ENCODE measurements at places on chromosomes 2 and 18. TPM values are rescaled to one million over a fixed set of nuclear protein-coding genes. Genes with fewer than 3 reads are reported as not detected.
A peak's percentile ranks its signal among the peaks of the same experiment; 100 is the strongest.

DNA sequence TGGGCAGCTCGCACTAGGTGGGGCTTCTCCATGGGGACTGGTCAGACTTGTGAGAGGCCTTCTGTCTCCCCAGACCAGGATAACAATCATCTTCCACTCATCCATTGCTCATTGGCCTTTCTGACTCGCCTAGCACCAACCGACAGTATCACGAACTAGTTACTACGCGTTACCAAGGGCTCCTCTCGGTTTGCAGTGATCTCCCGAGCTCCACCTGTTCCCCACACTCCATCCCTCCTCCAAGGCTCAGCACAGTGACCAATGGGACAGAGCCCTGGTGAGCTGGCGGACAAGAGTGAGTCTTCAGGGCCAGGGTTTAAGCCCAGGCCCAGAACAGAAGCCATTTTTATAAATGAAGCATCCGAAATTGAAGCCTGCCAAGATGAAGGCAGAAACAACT lies 42.8 kb upstream of the SMAD7 start:
- H3K27ac ChIP-seq: no peak overlapping the region
- no peaks in the 10 kb centered on the region for H3K36me3 ChIP-seq
- peaks cover 10% of the 10 kb centered on the region for H3K27me3 ChIP-seq
- peaks cover 12% of the 10 kb centered on the region for H3K4me1 ChIP-seq

- H3K36me3 ChIP-seq: no peaks in the 10 kb centered on the region
- no peaks in the 10 kb centered on the region for H3K27me3 ChIP-seq
- DNase-seq: no peak
- no peak overlapping the region for H3K4me3 ChIP-seq
These were observed 46.9 kb upstream of the LAMA1 start for GRCh38 chr18:7164323-7165004.

DNA sequence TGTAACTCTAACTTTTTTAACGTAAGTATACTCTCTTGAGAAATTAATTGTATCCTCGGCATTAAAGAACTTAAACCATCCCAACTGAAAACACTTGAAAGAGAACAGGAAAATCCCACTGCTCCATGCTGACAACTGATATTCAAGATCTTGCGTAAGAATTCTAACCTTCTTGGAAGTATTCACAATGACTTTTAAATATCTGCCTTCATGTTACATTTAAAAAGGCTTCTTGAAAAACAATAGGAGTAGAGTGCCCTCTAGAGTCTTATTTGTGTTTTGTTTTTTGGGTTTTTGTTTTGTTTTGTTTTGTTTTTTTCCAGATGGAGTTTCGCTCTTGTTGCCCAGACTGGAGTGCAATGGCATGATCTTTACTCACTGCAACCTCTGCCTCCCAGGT lies 65.4 kb upstream of the DNAJC10 start:
- H3K4me1 ChIP-seq: peaks cover 24% of the 10 kb centered on the region
- H3K4me3 ChIP-seq: peak overlapping the region; percentile 17
- no peak for DNase-seq

The GCG gene
- not detected for total RNA-seq

The LINC00305 gene
- total RNA-seq: not detected

Measured in activated T-helper 1 cell treated with anti-CD3 and anti-CD28 coated beads, Interleukin-12 subunit alpha, Interleukin-12 subunit beta, Interleukin-2, Interleukin-4 antibody, amounts not matched to agents 30 ng/mL and 10 ng/mL and 1 ng/mL, durations not matched to agents 14 hours and 24 hours and 36 hours (primary cell).